Stimulated activated CD4-positive, alpha-beta T cell treated with anti-CD3 and anti-CD28 coated beads, Interleukin-15, amount 100 ng/mL, for 1 hour (primary cell): ENCODE measurements at places on chromosomes 6 and 20.

DNA sequence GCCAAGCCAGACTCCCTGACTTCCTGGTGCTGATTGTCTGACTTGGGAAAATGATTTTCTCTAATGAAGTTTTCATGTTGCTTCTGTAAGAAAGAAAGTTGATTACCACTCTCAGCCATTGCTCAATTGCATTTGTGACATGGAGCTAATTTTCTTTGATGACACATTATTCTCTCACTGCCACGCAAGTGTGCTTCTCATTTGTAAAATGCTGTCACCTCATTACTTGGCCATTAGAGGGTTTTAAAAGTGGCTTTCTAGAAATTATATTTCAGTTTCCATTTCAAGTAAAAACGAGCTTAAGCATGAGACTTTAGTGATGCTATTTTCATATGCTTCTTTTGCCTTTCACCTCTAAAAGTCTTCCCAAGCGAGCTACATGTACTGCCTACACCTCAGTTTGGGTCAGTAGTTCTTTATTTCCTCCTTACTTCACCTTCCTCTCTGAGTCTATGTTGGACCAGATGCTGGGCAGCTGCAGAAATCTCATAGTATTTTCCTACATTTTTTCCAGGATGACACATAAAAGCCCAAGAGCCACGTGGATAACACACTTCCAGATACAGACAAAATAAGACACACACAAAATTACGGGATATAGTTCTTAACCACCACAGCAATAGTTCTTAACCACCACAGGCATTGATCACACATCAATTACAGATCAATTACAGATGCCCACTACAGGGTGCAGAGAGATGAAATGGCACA, 6.3 kb upstream of the FAM210B start:
- no peak for DNase-seq

DNA sequence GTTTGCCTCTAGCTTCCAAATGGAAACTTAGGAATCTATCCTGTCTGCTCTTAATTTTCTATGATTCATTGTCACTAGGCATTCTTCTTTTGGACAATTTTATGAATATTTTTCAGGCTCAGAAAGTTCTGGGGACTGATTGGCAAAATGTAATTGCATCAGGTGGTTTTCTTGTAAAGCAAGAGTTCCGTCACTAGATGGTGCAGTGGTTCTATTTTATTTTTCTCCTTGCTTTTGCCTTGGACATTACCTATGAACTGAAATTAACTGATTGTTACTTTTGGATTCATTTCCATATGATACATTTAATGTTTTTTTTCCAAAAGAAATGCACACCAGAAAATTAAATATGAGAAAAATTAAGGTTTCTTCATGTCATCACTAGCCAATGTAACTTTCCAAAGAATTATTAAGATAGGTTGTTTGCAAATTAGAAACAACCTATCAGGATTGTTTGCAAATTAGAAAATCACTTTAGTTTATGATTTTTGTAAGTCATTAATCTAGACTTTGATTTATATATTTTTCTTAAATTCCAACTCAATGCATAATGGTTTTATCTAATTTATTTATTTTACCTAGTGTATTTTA, 48.0 kb downstream of the TMEM170B start:
- no peak for DNase-seq

DNA sequence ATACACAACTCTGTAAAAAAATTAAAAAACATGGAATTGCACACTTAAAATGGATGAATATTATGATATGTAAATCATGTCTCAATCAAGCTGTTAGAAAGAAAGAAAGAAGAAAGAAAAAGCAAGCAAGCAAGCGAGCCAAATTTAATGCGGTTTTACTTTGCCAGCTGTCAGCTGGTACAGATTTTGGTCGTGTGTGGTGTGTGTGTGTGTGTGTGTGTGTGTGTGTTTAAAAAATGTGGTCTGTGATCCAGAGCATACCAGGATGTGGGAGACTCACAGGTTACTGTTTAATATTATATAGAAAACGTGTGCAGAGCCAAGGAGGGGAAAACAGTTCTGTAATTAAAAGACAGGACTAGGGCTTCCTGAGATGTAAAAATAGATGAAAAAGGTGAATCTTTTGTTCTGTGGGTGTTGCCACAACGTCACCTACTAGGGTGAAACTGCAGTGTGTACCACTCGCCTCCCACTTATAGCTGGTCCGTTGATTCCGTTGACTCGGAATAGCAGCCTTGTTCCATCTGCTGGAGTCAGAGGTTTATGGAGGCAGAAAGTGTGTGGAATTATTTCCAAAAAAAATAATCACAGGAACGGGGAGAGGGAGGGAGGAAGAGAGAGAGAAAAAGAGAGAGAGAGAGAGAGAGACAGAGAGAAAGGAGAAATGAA, 197.7 kb downstream of the BCAS1 start:
- DNase-seq = no peak

DNA sequence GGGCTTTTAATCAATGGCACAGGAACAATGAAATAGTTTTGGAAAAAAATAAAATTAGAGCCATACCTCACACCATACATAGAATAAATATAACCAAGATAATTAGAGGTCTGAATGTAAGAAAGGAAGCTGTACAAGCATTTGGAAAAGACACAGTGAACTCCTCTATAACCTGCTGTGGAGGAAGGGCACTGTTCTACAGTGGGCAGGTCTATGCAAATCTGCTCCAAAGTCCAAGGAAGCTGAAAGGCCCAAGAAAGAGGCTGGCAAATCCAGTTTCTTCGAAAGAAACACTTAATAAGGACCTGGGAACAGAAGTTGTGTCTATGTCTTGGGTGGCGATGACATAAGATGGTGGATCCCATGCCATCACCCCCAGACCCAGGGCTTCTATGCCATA, 169.4 kb upstream of the RALGAPA2 start:
- no peak for DNase-seq

GRCh38 chr6:7827142-7827541, 83.4 kb downstream of the TXNDC5 start:
- no peak for DNase-seq

DNA sequence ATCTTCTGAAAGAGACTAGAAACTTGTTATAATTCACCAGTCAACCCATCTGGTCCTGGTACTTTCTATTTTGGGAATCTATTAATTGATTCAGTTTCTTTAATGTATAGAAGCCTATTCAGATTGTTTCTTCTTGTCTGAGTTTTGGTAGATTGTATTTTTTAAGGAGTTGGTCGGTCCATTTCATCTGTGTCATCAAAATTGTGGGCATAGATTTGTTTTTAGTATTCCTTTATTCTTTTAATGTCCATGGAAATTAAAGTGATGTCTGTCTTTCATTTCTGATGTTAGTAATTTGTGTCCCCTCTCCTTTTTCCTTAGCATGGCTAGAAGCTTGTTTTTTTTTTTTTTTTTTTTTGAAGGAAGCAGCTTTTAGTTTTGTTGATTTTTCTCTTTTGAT, 15.2 kb downstream of the STXBP5 start:
- no peak for DNase-seq

DNA sequence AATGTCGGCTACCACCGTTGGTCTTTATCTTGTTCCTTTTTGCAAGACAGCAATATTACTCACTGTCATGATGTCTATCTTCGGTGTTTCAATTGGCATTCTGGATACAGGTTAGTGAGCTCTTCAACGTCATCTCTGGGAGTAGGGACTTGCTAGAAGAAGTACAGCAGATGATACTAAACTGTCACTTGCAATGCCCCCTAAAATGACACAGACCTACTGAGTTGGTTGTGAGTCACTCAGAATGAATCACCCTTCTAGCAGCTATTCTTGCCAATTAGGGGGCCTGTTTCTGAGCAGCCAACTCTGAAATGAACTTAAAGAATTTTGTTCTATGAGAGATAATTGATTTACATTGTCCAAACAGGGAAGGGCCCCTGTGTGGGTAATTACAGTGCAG, 176.5 kb downstream of the SLC16A10 start:
- no peak for DNase-seq

DNA sequence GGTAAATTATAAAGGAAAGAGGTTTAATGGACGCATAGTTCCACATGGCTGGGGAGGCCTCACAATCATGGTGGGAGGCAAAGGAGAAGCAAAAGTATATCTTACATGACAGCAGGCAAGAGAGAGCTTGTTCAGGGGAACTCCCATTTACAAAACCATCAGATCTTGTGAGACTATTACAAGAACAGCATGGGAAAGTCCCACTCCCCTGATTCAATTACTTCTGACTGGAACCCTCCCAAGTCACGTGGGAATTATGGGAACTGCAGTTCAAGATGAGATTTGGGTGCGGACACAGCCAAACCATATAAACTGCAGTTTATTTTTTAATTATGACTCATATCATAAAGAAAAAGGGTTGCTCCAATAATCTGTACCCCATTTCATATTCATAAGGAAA, 22.3 kb upstream of the HLA-DQA2 start:
- DNase-seq = no peak

- peak; percentile 71 for DNase-seq
Observed at GRCh38 chr6:33208091-33208967, at the start of gene RING1. RING1 (plus strand) TSS chr6:33208500; CDS start chr6:33208823, 323 bp downstream.

DNA sequence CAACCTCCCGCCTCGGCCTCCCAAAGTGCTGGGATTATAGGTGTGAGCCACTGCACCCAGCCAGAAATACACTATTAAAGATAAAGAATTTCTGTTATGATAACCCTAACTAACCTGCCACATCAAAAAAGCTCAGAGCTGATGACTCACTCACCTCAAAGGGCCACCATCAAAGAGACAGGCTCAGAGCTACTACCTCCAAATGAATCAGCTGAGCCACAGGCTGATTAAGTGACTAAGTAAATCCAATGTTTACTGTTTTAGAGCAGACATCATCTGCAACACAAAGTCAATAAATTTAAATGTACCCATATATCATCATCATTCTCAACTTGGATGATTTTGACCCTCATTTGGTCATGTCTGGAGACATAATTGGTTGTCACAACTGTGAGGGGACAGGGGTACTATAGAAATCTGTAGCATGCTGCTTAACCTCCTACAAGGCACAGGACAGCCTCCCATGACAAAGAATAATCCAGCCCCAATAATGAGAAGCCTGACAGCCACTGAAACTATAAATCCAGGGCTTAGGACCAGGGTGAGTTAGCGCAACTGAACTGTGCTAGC, 106.5 kb downstream of the ATP9A start:
- no peak for DNase-seq

DNA sequence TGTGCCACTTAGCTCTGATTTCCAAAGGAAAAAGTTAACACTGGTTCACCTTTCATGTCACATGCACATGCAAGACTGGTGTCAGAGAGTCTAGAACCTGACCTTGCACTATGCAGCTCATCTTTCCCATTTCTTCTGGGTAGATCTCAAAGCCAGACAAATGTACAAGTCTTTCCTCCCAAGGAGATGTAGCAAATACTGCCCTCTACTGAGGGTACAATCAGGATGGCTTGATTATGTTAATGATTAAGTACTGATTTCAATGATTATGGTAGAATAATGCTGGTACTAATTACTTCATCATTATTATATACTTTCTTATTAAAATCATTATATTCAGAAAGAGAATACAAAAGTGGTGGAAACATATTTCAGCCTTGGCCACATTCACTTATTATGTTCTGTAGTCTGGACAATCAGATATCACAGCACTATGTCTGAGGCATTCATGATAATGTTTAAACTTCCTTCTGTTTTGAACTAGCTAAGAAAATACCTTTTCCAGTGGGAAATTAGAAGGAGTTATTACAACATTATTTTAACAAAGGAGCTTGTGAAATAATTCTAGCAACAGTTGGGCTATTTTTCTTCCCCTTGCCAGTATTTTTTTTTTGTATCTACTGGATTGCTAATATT, 68.5 kb upstream of the FOXO3 start:
- no peak for DNase-seq

GRCh38 chr6:135306740-135307420, 125.8 kb downstream of the MYB start:
- DNase-seq = no peak

- DNase-seq = no peak
Observed at GRCh38 chr20:43508604-43509040, 1.1 kb downstream of the L3MBTL1 start.

DNA sequence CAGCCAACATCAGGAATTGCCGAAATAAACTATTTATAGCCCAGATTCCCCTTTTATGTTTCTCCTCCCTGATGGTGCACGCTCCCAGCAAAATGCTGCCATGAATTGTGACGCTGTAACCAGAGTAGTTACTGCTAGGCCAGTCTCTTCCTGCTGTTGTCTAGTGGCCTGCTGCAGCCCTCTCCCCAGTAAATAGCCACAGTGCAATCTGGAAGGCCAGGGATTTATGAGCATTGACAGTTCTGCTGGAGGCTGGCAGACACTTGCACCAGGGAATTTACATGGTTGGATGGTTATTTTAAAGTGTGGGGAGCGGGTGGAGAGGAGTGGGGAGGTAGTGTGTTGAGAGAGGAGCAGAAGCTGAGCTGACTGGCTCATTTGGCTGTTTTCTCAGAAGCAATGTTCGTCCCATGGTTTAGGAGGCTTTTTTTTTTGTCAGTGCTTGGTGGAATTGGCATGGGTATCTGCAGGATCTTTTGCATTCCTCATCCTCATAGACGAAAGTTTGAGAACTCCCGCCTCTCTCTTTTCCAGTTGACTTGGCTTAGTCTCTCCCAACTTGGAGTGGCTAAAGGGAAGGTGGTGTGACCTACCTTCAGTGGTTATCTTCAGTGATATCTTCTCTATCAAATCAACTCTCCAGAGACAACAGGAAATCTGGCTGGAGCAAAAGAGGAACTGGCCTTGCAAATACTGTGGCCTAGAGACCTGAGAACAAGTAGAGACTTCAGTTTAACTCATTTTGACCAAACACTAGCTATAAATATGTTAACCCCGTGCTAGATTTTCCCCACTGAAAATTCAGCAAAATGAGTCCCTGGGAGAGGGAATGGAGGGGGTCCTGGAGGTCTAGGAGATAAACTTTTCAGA, 99.3 kb upstream of the VSTM2L start:
- DNase-seq = no peak

- no peak for DNase-seq
Observed at GRCh38 chr20:10705801-10706459, 32.1 kb upstream of the JAG1 start.

DNA sequence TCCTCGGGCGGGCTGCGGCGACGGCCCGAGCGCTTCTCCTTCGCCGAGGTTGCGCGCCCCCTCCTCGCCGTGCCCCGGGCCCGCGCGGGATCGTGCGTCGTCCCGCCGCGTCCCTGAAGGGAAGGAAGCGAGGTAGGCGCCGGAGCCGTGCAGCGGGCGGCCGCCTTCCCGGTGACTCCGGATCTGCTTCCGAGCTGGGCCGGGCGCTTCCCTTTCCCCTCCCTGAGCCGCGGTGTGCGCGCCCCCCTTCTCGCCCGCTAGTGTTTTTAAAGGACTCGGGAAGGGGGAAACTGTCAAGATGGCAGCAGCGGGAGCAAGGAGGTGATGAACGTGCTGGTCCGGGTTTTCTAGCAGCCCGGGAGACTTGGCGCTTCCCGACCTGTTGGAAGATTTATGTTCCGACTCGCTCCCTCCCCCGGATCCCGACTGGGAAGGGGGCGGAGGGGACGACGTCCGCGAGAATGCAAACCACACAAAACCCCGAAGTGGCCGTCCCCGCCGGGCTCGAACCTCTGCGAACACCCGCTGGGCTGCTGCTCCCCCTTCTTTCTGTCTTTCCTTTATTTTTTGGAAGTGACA, 744 bp upstream of the FOXO3 start:
- no peak for DNase-seq

DNA sequence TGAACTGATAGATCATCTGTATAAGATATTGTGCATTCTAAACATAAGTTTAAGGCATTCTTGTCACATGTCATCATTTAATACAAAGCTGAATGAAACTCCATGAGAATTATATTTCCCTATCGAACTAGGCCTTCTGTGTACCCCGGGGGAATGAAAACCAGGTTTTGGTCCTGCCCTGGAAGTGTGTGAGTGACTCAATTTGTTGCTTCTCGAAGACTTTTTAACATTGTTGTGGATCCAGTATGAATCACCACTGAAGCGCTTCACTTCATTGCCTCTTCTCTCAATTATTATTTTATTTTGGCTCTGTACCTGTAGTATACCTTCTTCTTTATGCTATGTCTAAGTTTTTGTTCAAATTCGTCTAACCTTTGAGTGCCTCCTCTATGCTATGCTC, 150.8 kb downstream of the GRIK2 start:
- DNase-seq = no peak
